ENCODE measurements at places on chromosomes 1 and 21.
A peak's percentile ranks its signal among the peaks of the same experiment; 100 is the strongest.

DNA sequence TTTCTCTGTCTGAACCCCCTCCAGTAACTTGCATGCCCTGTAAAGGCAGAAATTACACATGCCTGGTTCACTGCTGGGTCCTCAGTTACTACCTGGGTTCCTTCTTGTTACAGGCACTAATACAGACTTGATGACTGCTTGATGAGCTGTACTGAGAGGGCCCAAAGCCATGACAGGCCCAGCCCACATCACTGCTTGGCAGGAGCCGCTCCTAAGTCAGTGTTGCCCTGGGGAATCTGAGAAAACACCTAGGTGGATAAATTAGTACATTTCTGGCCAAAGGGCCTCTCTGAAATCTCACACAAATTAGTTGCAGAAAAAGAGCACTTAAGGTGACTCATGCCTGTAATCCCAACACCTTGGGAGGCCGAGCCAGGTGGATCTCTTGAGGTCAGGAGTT, 37.8 kb upstream of the IRF2BP2 start:
- H3K4me1 ChIP-seq: no peaks in the 10 kb centered on the region
- H3K4me3 ChIP-seq: no peak overlapping the region

- H3K36me3 ChIP-seq: no peaks in the 10 kb centered on the region
- peaks cover 28% of the 10 kb centered on the region for H3K27me3 ChIP-seq
- peaks cover 3% of the 10 kb centered on the region for H3K4me1 ChIP-seq
- DNase-seq: peak; percentile 90
- H3K4me3 ChIP-seq: no peak overlapping the region
Observed at GRCh38 chr1:200510228-200510623, 100.4 kb upstream of the ZNF281 start.

DNA sequence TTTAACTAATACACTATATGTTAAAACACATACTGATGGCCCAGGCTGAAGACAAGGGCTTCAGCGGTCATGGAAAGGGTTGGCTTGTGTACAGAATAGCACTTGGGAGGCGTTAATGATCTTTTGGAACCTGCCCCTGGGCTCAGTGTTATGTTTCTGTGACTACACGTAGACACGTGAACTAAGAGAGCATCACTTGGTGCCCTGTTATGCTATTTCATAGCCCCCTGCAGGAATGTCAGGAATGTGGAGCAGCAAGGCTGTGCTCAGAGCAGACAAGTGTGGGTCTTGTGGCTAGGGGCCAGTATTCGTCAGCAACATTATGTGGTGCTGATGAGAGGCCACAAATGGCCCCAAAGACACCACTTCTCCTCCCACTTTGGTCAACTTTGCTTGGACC, 132.4 kb downstream of the MAP3K21 start:
- H3K27me3 ChIP-seq: peaks cover 2% of the 10 kb centered on the region
- H3K4me3 ChIP-seq: no peak overlapping the region
- H3K36me3 ChIP-seq: no peaks in the 10 kb centered on the region

DNA sequence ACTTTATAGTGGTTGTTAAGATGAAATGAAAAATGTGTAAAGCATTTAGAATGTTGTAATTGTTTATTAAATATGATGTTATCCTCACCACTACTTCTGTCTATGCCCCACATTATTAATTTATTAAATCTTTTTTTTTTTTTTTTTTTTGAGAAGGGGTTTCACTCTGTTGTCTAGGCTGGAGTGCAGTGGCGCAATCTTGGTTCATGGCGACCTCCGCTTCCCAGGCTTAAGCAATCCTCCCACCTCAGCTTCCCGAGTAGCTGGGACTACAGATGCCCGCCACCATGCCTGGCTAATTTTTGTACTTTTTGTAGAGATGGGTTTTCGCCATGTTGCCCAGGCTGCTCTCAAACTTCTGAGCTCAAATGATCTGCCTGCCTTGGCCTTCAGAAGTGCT, 7.5 kb downstream of the KCNA10 start:
- no peak overlapping the region for H3K27ac ChIP-seq
- H3K4me1 ChIP-seq: no peaks in the 10 kb centered on the region
- H3K4me3 ChIP-seq: no peak overlapping the region

- peaks cover 24% of the 10 kb centered on the region for H3K27me3 ChIP-seq
- H3K36me3 ChIP-seq: no peaks in the 10 kb centered on the region
- peaks cover 2% of the 10 kb centered on the region for H3K4me1 ChIP-seq
- DNase-seq: no peak
- no peak overlapping the region for H3K27ac ChIP-seq
Observed at GRCh38 chr1:200925831-200926230, 31.1 kb downstream of the INAVA start.

- peaks cover 1% of the 10 kb centered on the region for H3K36me3 ChIP-seq
- no peak for DNase-seq
- H3K27ac ChIP-seq: no peak overlapping the region
- peaks cover 11% of the 10 kb centered on the region for H3K27me3 ChIP-seq
Observed at GRCh38 chr1:46830665-46831322, 31.9 kb downstream of the CYP4B1 start.

DNA sequence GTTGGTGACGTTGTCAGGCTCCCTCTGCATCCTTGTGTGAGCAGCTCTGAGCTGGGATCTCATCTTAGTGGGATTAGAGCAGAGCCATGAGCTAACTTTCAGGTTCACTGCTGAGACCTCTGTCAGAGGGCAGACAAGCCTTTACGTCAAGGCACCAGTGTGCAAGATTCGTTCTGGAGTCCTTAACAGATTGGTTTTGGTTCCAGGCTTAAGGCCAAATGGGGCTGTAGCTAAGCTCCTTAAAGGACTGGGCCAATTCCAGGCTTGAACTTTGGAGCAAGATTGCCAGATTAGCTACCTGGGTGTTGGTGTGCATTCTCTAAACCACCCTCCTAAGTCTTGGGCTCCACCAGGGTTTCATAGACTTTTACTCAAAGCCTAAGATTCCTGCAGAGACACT, 52.6 kb upstream of the PDC start:
- peaks cover 11% of the 10 kb centered on the region for H3K4me1 ChIP-seq
- peaks cover 11% of the 10 kb centered on the region for H3K27me3 ChIP-seq
- H3K27ac ChIP-seq: no peak overlapping the region
- DNase-seq: no peak

DNA sequence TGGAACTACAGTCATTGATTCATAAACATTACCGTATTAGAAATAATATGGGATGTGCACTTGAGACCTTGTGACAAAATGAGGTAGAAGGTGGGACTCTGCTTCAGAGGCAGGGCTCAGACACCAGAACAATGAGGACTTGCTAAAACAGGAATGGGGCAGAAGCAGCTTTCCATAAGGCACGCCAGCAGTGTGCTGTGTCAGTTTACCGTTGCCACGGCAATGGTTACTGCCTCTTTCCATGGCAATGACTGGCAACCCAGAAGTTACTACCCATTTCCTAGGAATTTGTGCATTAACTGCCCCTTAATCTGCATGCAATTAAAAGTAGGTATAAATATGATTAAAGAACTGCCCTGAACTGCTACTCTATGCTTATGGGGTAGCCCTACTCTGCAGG, 169.0 kb downstream of the CHRM3 start:
- H3K4me3 ChIP-seq: no peak overlapping the region
- no peak for DNase-seq
- H3K27me3 ChIP-seq: no peaks in the 10 kb centered on the region
- peaks cover 9% of the 10 kb centered on the region for H3K4me1 ChIP-seq

DNA sequence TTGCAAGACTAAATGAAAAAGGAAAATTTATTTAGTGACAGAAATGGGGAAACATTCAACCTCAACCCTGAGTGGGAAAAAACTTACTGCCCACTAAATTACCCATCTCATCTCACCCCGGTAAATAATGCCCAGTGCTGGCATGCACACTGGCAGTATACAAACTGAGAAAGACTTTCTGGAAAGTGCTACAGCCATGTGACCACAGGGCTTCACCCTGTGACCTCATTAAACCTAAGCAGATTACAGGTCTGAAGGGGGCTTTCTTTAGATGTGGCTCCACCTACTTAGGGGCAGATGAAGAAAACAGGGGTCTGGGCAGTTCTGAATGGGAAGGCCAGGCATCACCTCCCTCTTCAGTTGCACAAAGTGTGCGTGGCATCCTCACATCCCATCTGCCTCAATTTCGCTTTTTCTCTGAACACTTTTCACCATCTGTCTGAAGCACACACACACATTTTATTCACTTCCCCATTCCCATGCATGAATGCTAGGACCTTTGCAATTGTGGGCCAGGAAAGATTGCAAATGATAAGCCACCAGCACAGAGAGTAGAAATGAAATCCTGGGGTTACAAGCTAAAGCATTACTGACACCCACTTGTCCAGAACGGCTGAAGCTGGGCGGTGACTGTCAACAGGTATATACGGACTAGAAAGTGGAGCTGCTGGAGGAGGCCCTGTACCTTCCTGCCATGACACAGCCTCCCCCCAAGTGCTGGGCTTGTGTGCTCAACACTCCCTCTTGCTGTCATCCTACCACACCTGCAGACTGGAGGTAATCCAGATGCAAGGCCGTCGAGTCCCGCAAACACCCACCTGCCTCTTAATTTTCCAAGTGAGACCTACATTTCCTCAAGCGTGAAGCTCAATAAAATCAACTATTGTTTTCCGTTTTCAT, 2.7 kb downstream of the NADK start:
- DNase-seq: no peak
- peaks cover 39% of the 10 kb centered on the region for H3K4me1 ChIP-seq
- H3K36me3 ChIP-seq: peaks cover 37% of the 10 kb centered on the region
- no peak overlapping the region for H3K27ac ChIP-seq

- peaks cover 11% of the 10 kb centered on the region for H3K4me1 ChIP-seq
- DNase-seq: no peak
- H3K27me3 ChIP-seq: no peaks in the 10 kb centered on the region
- H3K36me3 ChIP-seq: peaks cover 24% of the 10 kb centered on the region
- H3K27ac ChIP-seq: no peak overlapping the region
Observed at GRCh38 chr21:45513003-45513717, 29.1 kb downstream of the SLC19A1 start.

DNA sequence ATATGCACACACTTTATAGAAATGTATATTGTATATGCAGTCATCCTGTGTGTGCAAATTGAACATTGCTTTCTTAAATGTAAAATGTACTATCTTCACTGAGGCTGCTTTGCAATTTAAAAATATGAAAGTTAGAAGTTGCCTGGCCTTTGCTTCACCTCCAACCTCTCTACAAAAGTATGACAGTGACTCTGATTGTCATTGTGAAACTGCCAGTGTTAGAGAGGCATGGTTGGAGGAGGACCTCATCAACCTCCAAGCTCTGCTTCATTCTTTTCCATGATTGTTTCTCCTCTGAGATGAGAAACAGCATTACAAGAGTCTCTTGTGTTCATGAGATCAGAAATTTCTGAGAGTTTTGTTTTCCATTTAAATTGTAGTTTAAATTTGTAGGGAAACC, 185.5 kb downstream of the ZC3H11B start:
- no peaks in the 10 kb centered on the region for H3K4me1 ChIP-seq
- H3K27me3 ChIP-seq: no peaks in the 10 kb centered on the region
- no peak for DNase-seq
- H3K4me3 ChIP-seq: no peak overlapping the region

DNA sequence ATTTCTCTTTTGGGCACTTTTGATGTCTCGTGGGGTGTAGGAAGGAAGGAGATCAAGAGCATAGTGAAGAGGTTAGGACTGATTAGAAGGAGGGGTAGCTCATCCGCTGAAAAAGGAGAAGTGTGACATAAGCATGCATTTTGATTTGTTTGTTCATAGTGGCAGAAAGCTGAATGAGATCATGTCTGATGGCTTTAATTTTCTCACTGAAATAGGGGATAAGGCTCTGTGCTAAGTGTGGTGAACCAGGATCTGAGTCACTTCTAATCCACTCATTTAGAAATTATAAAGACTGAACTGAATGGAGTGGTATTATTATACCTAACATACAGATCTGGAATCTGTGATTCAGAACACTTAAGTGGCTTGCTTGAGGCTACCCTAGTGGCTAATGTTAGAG, 344.5 kb downstream of the PDE4B start:
- H3K4me3 ChIP-seq: no peak overlapping the region
- peaks cover 5% of the 10 kb centered on the region for H3K27me3 ChIP-seq
- no peak for DNase-seq
- H3K4me1 ChIP-seq: peaks cover 3% of the 10 kb centered on the region
- H3K27ac ChIP-seq: no peak overlapping the region

- no peak for DNase-seq
- no peak overlapping the region for H3K4me3 ChIP-seq
- no peaks in the 10 kb centered on the region for H3K36me3 ChIP-seq
- H3K27ac ChIP-seq: no peak overlapping the region
Observed at GRCh38 chr1:13908128-13908527, 208.1 kb downstream of the PRDM2 start.

All from activated CD4-positive, alpha-beta T cell treated with anti-CD3 and anti-CD28 coated beads, Interleukin-2, amount 10 ng/mL, durations not matched to agents 24 days and 14 days (primary cell).